Fibroblast of skin of abdomen (primary cell): ENCODE measurements at places on chromosomes 6 and 20.

- no peak for DNase-seq
Measured at GRCh38 chr20:4671015-4671414, 50.7 kb upstream of the PRND start.

DNA sequence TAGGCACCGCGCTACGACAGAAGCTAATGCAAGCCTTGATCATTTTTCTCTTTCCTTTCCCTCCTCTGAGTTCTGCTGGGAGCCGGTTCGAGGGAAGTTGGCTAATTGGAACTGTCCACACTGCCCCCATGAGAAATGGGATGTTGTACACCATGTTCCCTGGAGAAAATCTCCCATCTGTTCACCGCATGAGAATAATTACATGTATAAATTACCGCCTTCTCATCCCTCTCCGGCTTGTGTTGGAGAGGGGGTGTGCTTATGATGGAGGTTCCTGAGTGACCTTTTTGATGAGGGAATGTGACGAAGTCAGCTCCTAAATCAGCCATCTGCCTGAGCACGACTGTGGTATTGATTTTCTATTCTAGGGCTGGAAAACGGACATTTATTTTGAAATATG, 320.2 kb upstream of the SULF2 start:
- DNase-seq, result peak; percentile 55

DNA sequence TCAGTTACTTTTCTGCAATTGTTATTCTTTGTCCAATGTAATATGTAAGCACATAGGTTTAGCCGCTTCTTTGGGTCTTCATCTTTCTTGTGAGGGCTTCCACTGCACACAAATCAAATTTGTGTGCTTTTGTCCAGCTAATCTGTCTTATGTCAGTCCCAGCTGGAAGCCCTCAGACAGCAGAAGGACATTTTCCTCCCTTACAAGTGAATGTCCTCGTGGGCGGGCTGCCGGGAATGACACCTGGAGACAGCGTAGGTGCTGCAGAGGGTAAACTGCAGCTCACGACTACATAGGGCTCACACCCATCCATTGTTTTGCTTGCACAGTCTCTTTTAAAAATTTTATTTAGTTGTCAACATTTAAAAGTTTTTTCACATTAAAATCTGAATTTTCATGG, 24.6 kb upstream of the PPP1R14C start:
- DNase-seq, result no peak

GRCh38 chr6:109241199-109241598, 141.1 kb downstream of the CD164 start:
- peak; percentile 84 for DNase-seq

- peak; percentile 50 for DNase-seq
Measured at GRCh38 chr6:1770435-1770843, 160.7 kb downstream of the FOXC1 start.
